ENCODE measurements at places on chromosomes 4 and X.
A peak's percentile ranks its signal among the peaks of the same experiment; 100 is the strongest.

DNA sequence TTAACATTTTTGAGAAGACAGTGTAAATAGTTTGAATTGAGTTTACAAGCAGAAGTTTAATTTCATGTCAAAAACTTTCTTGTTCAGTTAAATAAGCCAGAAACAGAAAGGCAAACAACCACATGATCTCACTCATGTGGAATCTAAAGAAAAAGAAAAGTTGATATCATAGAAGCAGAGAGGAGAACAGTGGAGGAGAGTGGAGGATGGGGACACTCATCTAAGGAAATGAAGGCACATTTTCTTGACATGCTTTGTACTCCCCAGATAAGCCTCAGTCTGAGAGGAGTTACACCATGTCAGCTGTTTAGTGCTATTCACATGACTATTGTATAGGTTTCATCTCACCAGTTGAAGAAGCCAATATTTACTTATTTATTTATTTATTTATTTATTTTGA, 13.5 kb downstream of the SNCA start:
- no peak for DNase-seq

- DNase-seq: no peak
These were observed 683.5 kb upstream of the GRIA3 start for GRCh38 chrX:122500556-122500955.

- no peak for DNase-seq
These were observed 427.1 kb upstream of the FAM47C start for GRCh38 chrX:36581030-36581429.

GRCh38 chrX:10722851-10723250, 102.5 kb upstream of the MID1 start:
- peak; percentile 50 for DNase-seq

- DNase-seq: peak; percentile 49
These were observed 963 bp upstream of the USO1 start for GRCh38 chr4:75723163-75724065.

DNA sequence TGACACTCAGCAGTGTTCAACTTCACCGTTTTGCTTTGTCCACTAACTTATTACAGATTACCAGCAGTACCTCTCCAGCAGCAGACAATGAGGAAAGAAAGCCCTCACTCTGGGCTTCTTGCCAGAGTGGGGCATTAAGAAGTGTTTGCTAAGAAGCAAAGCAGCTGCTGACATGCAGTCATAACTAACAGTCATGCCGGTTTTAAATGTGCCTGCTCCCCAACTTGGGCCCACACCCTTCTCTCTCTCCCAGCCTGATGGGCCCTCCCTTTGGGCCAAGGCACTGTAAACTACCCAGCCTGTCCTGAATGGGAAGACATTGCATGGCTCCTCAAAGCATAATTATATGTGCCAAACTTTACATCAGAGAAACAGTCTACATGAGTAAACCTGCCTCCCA, 54.6 kb upstream of the HHIP start:
- DNase-seq: no peak

GRCh38 chrX:122914256-122914655, 269.8 kb upstream of the GRIA3 start:
- DNase-seq: no peak

GRCh38 chrX:105120463-105120862, 100.0 kb downstream of the TEX13A start:
- no peak for DNase-seq

- DNase-seq: no peak
These were observed 19.3 kb upstream of the TBC1D14 start for GRCh38 chr4:6890358-6890757.

- DNase-seq: peak; percentile 10
These were observed 52.8 kb upstream of the ANKRD17 start for GRCh38 chr4:73311428-73311827.

DNA sequence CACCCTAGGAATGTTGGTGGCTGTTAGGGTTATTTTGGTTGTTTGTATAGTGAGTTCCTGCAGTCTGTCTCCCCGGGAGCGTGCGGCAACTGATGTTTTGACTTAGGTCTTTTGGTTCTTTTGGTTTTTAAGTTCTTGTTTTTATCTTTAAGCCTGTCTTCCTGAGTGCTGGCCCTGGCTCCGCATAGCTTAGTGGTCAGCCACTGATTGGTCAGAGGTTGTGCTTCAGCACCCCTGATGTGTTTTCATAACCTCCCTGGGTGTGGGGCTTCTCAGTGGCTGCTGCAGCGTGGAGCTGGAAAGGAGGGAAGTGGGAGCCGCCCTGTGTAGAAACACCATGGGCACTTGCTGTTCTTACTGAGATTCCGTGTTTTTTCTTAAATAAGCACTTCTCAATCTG, 5.1 kb downstream of the PIGG start:
- no peak for DNase-seq

DNA sequence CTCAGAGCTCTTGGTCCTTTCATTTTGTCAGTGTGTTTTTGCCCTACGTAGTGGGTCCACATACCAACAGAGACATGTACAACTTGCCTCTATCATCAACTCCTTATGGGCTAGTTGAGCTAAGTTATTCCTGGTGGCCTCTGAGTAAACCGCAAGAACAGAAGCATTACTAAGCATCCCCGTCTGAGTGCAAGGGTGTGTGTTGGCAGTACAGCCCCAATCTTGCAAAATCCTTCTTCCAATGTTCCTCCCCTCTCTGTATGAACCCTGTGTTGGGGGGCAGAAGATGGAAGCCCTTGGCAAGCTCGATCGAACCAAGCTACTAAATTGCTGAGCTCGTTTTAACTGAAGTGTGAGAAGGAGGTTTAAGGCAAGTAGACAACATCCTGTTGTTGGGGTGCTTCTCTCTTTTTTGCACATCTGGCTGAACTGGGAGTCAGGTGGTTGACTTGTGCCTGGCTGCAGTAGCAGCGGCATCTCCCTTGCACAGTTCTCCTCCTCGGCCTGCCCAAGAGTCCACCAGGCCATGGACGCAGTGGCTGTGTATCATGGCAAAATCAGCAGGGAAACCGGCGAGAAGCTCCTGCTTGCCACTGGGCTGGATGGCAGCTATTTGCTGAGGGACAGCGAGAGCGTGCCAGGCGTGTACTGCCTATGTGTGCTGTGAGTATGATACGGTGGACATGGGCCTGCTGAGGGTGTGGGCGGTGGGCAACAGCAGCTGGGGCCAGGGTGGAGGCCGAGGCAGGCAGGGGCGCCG, at the start of gene SH2D1A:
TSS of gene SH2D1A (plus strand) at position 447 of the 760 bp plus-strand sequence. CDS start at position 527, 80 bp downstream.
- no peak for DNase-seq

DNA sequence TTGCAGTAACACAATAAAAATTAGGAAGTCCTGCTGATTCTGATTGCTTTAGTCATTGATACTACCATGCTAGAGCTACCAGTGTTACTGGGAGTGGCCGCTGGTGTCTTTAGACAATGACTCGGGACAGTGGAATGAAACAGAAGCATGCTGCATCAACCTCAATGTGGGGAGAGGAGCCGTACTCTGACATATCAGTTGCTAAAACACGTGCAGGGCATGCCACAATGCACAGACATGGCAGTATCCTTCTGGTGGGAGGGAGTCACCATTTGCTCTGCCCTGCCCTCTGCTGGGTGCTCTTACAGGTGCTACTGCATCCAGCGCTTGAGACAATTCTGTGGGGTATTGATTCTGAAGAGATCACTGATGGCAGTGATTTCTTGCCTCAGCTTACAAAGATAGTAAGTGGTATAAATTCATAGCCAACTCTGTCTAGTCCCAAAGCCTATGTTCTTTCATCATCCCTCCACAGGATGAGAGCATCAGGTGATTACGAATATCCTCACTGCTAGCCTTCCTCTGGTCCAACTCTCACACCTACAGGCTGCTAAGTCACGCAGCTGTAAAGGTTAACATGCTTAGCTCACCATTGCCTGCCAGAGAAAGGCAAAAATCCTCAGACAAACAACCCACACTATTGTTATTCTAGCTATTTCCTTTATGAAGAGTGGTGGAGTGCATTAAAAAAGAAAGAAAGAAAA, 43.7 kb downstream of the NSG1 start:
- DNase-seq: peak; percentile 61

DNA sequence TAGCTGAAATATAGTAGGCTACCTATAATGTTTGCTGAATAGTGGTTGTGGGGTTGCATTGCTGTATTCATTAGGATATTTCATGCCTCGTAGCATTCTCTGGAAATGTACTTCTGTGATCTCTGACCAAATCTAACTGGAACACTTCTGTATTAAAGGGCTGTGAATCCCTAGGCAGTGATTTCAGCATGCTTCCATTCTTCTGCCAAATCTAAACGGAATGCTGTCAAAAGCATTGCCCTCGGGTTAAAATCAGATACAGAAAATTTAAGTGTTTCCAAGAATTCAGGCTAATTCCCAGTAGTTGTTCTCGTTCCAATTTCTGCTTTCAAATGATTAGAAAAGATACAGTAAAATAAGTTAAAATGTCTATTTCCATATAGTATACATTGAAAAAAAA, 1847.5 kb upstream of the IGFBP7 start:
- no peak for DNase-seq

DNA sequence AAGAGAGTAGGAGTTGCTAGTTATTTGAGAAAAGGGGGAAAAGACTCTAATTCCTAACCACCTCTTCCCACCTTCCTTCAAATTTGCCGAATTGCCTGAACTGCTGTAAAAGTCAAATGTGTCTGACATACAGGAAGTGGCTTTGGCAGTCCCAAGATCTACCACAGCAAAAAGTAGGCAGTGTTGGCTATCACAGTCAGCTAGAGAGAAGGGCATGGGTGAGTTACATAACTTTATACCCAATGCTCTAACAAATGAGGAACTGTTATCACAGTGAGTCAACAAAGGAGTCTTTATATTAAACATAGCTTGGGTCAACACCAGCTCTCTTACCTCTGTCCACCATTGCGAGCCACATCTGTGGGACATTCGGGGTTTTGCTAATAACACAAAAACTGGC, 2.4 kb upstream of the MBNL3 start:
- peak; percentile 63 for DNase-seq

DNA sequence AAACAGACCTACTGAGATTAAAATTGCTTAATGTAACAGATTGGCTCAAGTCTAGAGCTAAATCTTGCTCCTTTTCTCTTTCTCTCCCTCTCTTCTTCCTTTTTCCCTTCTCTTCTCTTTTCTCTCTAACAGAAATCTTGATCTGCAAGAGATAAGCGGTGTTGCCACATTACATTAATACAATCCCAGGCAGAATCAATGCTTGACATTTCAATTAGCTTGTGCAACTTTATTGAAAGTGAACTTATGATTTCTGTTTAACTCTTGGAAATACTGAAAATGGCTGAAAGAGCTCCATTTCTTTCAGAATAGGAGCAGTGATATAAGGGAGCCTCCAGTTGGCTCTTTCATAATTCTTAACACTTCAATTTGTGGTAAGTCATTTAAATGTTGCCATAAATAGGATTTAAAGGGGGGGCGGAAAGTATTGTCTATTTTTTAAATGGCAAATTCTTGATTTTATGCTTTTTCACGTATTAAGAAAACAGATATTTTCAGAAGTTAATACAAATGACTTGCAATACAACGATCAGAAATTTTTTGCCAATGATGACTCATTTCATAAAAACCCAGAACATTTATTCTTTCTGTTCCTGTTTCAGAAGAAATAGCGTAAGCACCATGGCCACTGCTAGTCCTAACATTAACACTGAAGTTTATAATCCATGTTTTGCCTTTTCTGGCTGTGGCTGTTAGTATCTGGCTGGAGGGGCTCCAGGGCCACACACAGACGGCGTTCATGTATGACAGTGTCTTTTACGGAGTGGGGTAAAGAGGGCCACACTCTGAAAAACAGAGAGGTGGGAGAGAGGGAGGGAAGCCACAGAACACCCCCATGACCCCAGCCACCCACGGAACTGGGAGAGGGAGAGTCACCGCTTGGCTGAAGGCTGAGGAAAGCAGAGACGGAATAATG, 115.7 kb upstream of the FAT1 start:
- DNase-seq: no peak

GRCh38 chr4:27490766-27491165, 630.1 kb downstream of the STIM2 start:
- no peak for DNase-seq

GRCh38 chr4:154961263-154961662, 180.2 kb downstream of the RBM46 start:
- no peak for DNase-seq

DNA sequence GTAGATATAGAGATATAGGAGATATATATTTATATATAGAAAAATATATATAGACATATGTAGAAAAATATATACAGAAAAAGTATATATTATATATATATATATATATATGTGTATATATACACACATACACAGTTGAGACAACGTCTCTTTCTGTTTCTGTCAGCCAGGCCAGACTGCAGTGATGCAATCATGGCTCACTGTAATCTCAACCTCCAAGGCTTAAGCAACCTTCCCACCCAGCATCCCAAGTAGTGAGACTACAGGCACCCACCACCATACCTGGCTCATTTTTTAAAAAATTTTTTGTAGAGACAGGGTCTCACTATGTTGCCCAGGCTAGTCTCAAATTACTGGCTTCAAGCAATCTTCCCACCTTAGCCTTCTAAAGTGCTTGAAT, 426.3 kb downstream of the GPM6A start:
- DNase-seq: no peak

DNA sequence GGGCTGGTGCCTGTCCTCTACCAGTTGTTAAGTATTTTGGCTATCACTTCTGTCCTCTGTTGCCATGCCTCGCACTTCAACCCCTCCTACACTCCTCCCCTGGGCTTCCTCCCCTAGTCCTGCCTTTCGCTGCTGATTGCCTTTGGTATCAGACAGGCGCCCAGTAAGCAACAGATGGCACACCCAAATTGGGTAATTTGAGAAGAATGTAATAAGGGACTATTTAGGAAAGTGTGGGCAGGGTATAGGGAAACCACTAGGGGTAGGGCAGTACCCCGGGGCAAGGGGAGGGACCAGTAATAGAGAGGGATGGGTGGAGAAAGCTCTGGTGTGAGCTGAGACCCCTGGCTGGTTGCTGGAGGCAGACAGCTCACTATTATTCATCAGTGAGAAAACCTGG, 172.7 kb upstream of the USP9X start:
- DNase-seq: peak; percentile 71

DNA sequence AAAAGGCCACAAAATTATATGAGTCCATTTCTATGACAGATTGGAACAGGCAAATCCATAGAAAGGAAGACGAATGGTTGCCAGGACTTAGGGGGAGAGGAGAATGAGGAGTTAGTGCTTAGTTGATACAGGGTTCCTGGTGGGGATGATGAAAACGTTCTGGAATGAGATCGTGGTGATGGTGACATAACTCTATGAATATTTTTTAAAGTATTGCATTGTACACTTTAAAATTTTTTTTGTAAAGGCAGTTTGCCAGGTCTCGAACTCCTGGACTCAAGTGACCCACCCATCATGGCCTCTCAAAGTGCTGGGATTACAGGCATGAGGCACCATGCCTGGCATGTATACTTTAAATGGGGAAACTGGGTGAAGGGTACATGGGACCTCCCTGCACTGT, 9.9 kb upstream of the CCNQ start:
- DNase-seq: no peak

GRCh38 chrX:14875624-14876023, 2.4 kb downstream of the MOSPD2 start:
- no peak for DNase-seq

GRCh38 chrX:36804066-36804465, 204.1 kb upstream of the FAM47C start:
- no peak for DNase-seq

DNA sequence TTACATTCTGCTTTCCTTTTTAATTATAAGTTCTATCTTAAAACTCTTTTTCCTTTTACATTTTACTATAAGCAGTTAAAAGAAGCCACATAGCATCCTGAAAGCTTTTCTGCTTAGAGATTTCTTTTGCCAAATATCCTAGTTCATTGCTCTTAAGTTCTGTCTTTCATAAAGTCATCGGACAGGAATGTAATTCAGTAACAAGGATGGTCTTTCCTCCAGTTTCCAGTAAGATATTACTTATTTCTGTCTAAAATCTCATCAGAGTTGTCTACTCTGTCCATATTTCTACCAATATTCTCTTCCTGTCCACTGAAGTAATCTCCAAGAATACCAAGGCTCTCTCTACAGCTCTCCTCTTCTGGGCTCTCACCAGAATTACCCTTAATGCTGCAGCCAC, 37.5 kb upstream of the ADH1C start:
- DNase-seq: no peak
